ENCODE measurements at places on chromosomes 12 and 14.

DNA sequence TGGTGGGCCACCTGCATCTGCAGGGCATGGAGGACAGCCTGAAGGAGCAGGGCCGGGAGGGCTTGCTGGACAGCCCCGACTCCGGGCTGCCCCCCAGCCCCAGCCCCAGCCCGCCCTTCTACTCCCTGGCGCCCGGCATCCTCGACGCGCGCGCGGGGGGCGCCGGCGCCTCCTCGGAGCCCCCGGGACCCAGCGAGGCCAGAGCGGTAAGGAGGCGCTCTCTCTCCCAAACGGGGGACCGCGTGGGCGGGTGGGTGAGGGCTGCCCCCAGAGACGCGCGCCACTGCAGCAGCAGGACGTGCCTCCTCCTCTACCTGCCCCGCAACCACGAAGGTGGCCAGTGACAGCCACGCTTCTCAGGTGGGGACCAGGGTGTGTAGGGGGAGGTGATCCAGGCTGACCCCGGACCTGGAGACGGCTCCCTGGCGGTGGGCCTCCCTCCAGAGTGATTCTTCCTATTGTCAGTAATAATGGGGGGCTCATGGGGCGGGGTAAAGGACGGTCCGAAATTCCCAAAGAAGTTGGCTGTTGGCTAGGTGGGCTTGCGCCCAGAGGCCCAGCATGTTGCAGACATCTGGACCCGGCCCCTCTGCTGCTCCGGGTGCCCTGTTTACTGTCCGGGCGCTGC lies 652 bp downstream of the RFLNA start:
- no peak for DNase-seq

DNA sequence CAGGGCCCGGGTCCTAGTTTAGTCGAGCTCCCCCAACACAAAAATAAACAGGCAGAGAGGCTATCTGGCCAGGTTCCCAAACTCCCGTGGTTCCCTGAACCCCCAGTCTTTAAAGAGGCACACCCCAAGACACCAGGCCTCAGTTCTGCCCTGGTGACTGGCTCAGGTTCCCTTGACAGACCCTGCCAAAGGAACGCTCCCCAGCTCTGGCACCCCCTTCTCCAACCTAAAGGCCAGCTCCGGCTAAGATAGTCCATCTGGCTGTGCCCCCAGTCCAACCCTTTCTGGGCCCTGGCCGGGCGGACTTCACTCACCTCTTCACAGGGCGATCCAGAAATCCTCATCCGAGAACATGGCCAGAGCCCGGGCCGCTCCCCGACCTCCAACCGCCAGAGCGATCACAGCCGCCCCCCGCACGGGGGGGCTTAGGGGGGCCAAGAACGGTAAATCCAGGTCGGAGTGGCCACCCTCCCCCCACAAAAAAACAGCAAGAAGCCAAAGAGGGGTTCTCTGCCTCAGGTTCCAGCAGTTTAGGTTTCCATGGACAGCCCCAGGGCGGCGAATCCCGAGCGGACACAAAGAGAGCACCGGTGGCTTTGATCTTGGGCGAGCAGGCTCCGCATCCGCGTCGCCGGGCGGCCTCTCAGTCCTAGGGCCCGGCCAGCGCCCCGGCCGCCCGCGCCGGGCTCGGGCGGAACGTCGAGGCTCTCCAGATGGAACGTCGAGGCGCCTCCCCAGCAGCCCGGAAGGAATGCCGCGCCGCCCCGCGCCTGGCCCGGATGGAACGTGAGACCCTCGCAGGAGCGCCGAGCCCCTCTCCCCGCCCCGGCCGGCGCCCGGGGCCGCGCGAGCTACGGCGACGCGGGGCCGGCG lies 1.1 kb downstream of the KMT2D start:
- DNase-seq, result no peak

DNA sequence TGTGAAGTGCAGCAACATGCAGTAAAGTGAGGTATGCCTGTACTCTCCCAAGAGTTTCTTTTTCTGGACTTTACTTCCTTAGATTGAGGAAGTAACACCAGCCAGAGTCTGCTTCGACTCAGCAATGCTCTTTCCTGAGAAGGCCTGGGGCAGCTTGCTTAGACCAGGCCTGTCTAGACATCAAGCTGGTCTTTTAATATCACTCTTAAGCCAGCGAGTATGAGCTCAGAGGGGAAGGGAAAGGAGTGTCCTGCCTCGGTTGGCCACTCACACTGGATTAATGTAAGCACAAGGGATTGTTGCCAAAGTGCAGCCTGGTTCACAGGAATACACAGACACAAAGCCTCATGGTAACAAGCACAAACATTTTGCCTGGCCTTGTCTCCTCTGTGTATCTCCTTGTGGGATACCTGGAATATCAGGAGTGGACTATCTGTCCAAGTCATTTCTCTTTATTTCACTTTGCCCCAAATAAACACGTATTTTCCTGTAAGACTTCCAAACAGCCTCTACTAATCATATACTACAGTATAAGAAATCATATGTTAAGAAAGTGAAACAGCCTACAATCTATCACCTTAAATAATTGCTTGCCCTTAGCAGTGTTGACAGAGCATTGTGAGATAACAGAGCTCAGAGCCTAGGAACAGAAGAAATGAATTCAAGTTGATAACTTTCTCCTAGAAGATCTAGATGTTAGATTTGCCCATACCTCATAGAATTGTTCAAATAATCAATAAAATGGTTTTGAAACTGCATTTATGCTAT lies 121.2 kb upstream of the DAAM1 start:
- peak; percentile 26 for DNase-seq

GRCh38 chr12:47767216-47767724 lies 5.8 kb upstream of the SLC48A1 start:
- no peak for DNase-seq

GRCh38 chr14:90593254-90594040 lies 196.6 kb downstream of the CALM1 start:
- DNase-seq, result no peak

DNA sequence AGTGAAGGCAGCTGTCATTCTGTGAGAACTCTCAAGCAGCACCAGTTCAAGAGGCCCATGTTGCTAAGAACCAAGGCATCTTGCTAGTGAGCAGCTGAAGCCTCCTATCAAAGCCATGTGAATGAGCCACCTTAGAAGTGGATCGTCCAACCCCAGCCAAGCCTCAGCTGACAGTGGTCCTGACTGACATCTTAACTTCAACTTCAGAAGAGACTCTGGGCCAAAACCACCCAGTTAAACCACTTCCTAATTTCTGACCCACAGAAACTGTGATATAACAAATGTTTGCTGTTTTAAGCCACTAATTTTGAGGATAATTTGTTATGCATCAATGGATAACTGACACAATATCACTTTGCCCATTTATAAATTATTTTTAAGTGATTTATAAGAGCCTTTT lies 256.0 kb downstream of the RPAP3 start:
- DNase-seq, result no peak
